ENCODE measurements at places on chromosomes 7 and 10. TPM values are rescaled to one million over a fixed set of nuclear protein-coding genes. Genes with fewer than 3 reads are reported as not detected.

PPP1R17 gene
- total RNA-seq, result not detected

CLEC5A gene
- not detected for total RNA-seq

H2BK1 gene
- not detected for total RNA-seq

ACSM6 gene
- not detected for total RNA-seq

NPC1L1 gene
- 1.5 TPM for total RNA-seq

IL2RA gene
- total RNA-seq, result 0.34 TPM

FKBP9 gene
- 107 TPM for total RNA-seq

TAS2R3 gene
- 0.29 TPM for total RNA-seq

CALHM3 gene
- not detected for total RNA-seq

STEAP1 gene
- 6.9 TPM for total RNA-seq

MCM10 gene
- 2.8 TPM for total RNA-seq

DKK1 gene
- total RNA-seq, result 4.7 TPM

PON2 gene
- 77.5 TPM for total RNA-seq

SEM1 gene
- total RNA-seq, result 41.9 TPM

VPS37D gene
- 12.2 TPM for total RNA-seq

GPNMB gene
- total RNA-seq, result 33.5 TPM

AGFG2 gene
- total RNA-seq, result 4.0 TPM

DGKI gene
- total RNA-seq, result 3.5 TPM

AIMP2 gene
- 103 TPM for total RNA-seq

TFR2 gene
- total RNA-seq, result 0.34 TPM

PCGF6 gene
- 13.3 TPM for total RNA-seq

INMT gene
- not detected for total RNA-seq

NACAD gene
- total RNA-seq, result 4.9 TPM

RADIL gene
- total RNA-seq, result 2.3 TPM

SPDYE11 gene
- not detected for total RNA-seq

WDFY4 gene
- total RNA-seq, result not detected

GNGT1 gene
- total RNA-seq, result not detected

TRIL gene
- 1.3 TPM for total RNA-seq

TUBGCP2 gene
- total RNA-seq, result 65.5 TPM

AMPH gene
- total RNA-seq, result 0.25 TPM

ALKBH4 gene
- total RNA-seq, result 50.8 TPM

OR2A7 gene
- total RNA-seq, result 2.8 TPM

SLIT1 gene
- total RNA-seq, result 0.07 TPM

UPK3BL2 gene
- total RNA-seq, result 2.1 TPM

DDX21 gene
- 112 TPM for total RNA-seq

MSRB2 gene
- 24.2 TPM for total RNA-seq

SFRP5 gene
- not detected for total RNA-seq

SPAM1 gene
- total RNA-seq, result not detected

MCM7 gene
- total RNA-seq, result 96.9 TPM

NCOA4 gene
- total RNA-seq, result 131 TPM

PFKP gene
- 295 TPM for total RNA-seq

CADPS2 gene
- total RNA-seq, result 8.8 TPM

NEUROD6 gene
- not detected for total RNA-seq

UROS gene
- 82.5 TPM for total RNA-seq

ODAD2 gene
- 1.3 TPM for total RNA-seq

RSPH10B gene
- total RNA-seq, result not detected

SPDYE6 gene
- total RNA-seq, result not detected

C10orf62 gene
- not detected for total RNA-seq

DHX32 gene
- total RNA-seq, result 37.2 TPM

LEP gene
- total RNA-seq, result not detected

PRDX3 gene
- 143 TPM for total RNA-seq

DCLRE1C gene
- 12.2 TPM for total RNA-seq

SNCG gene
- not detected for total RNA-seq

CPA4 gene
- total RNA-seq, result 0.25 TPM
